Spleen (tissue), 13 donors: ENCODE measurements at places on chromosomes 5 and 9. TPM values are rescaled to one million over a fixed set of nuclear protein-coding genes. Genes with fewer than 3 reads are reported as not detected.

RANBP3L gene
- total RNA-seq, result not detected

TPPP gene
- total RNA-seq, result 4.4 TPM

C5orf58 gene
- not detected for total RNA-seq

MARCOL gene
- not detected for total RNA-seq

SLC25A46 gene
- 42.3 TPM for total RNA-seq

GABRA6 gene
- not detected for total RNA-seq

ACTBL2 gene
- not detected for total RNA-seq

WDR38 gene
- not detected for total RNA-seq
